Activated CD4-positive, alpha-beta T cell treated with anti-CD3 and anti-CD28 coated beads, Interleukin-2, amount 10 ng/mL, durations not matched to agents 7 days and 5 days (primary cell): ENCODE measurements at places on chromosomes 12 and 14. TPM values are rescaled to one million over a fixed set of nuclear protein-coding genes. Genes with fewer than 3 reads are reported as not detected.

The PAX9 gene
- total RNA-seq = not detected

The PLBD1 gene
- total RNA-seq = not detected

The GTF2H3 gene
- 46.7 TPM for total RNA-seq

The POTEM gene
- not detected for total RNA-seq

The SDS gene
- not detected for total RNA-seq

The TGFB3 gene
- total RNA-seq = 1.5 TPM

The KRT2 gene
- total RNA-seq = 0.10 TPM

GRCh38 chr14:38547961-38548490 lies 292.1 kb upstream of the CLEC14A start:
- no peaks in the 10 kb centered on the region for H3K27me3 ChIP-seq
- DNase-seq = no peak
- no peak overlapping the region for H3K27ac ChIP-seq

GRCh38 chr12:1464925-1465324 lies 129.5 kb downstream of the FBXL14 start:
- no peaks in the 10 kb centered on the region for H3K27me3 ChIP-seq
- no peak overlapping the region for H3K4me3 ChIP-seq
- H3K27ac ChIP-seq = no peak overlapping the region
- H3K36me3 ChIP-seq = no peaks in the 10 kb centered on the region

GRCh38 chr12:127750076-127750840 lies 516.7 kb upstream of the TMEM132C start:
- H3K36me3 ChIP-seq = no peaks in the 10 kb centered on the region
- H3K4me1 ChIP-seq = no peaks in the 10 kb centered on the region
- DNase-seq = no peak
- H3K27me3 ChIP-seq = no peaks in the 10 kb centered on the region

DNA sequence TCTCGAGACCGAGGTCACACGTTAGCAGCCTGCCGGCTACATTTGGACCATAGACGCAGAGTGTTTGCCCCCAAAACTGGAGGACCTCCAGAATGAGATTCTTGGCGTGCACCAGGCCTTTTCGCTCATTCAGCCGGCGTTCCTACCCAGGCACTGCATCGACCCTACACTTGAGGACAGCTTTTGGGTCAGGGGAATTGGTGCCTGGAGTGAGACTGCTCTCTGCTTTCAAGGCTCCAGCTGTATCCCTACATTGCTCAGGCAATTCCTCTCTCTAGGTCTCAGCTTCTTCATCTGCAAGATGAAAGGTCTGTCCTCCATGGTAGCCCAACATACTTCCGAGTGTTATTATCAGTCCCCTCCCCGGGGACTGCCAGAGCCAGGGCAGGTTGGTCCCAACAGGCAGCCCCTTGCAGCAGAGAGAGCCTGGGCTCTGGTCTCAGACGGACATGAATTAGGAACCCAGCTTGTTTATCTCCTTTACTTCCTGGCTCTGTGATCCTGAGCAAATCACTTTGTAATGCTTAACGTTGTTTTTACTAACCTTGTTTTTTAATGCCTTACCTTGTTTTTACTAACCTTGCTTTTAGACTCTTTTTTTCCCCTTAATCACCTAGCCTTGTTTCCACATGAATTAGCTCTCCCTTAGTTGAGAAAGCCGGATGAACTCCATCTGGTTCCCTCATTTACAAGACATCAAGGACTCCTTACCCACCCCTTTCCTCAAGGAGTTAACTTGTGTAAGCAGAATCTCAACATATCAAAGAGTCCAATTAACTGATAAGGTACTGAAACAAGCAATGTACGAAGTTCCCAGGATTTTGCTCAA lies 892 bp downstream of the TCHP start:
- H3K4me3 ChIP-seq = peak overlapping the region; percentile 96
- H3K27ac ChIP-seq = peak overlapping the region; percentile 97
- H3K36me3 ChIP-seq = peaks cover 24% of the 10 kb centered on the region
- H3K27me3 ChIP-seq = no peaks in the 10 kb centered on the region
- H3K4me1 ChIP-seq = peaks cover 19% of the 10 kb centered on the region

DNA sequence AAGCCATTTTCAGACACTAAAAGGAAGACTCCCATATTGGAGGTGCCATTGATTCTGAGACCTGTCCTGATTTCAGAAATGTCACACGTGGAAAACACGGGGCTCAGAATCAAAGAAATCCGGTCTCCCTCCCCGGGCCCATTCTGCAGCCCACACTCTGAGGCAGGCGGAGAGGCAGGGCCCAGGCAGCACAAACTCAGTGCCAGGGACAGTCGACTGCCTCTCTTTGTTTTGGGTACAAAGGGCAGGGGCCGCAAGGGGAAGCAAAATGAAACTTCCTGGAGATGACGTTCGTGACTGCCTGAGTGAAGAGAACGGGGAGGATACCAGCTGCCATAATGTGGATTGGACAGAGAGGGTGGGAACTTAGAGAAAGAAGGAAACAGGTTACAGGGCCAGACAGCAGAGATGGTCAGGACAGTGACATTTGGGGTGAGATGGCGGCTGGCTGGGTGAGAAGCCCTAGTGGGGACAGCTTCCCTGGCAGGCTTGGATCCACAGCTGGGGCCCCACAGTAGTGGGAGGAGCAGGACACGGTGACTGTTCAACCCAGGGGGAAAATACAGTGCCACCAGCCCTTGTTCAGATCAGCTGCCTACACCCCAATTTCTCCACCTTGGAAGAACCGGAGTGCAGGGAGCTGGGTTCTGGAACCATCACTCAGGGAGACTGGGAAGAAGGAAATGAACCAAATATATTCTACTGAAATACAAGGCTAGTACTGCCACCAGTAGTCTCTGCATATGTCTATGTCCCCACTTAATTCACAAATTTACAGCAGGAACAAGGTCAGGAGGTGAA lies 8.1 kb downstream of the GAPDH start:
- peak overlapping the region; percentile 11 for H3K4me3 ChIP-seq
- H3K27me3 ChIP-seq = no peaks in the 10 kb centered on the region
- H3K36me3 ChIP-seq = peaks cover 37% of the 10 kb centered on the region
- DNase-seq = no peak
- H3K4me1 ChIP-seq = peaks cover 53% of the 10 kb centered on the region

GRCh38 chr12:101010896-101011295 lies 199.1 kb downstream of the SLC5A8 start:
- peaks cover 1% of the 10 kb centered on the region for H3K27me3 ChIP-seq
- DNase-seq = no peak
- H3K36me3 ChIP-seq = no peaks in the 10 kb centered on the region
- no peaks in the 10 kb centered on the region for H3K4me1 ChIP-seq
- H3K4me3 ChIP-seq = no peak overlapping the region

DNA sequence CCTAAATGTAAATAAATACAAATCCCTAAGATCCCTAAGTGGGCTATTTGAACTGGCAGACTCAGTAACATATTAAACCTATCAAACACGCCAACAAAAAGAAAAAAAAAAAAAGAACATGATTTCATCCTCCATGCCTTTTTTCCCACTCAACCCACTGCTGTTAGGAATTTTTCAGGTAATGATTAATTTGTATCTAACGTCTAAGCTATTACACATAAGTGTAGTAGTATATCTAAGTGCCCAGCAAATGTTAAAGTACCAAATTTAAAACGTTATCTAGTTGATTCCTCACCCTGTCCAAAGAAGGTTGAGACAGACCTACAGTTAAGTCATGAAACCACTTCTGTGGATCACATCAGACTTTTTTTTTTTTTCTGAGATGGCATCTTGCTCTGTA lies 16.4 kb upstream of the ARID4A start:
- H3K36me3 ChIP-seq = peaks cover 71% of the 10 kb centered on the region
- H3K27me3 ChIP-seq = no peaks in the 10 kb centered on the region
- peak overlapping the region; percentile 76 for H3K27ac ChIP-seq
- DNase-seq = no peak

DNA sequence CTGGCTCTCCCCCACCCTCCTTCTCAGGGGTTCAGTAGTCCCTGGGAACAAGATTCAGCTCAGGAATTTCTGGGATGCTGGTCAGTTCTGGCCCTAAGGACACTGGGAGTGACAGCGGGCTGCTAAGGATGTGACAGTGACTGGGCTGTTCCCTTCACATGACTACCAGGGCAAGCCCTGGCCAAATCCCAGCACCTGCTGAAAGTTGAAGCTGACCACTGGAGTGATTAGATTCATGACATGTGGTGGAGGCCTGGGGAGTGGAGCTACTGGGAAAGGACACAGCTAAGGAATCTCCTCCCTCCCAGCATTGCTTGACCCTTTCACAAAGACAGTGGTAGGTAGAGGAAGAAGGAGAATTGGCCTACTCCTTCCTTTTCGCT lies 204.9 kb downstream of the DAD1 start:
- no peak overlapping the region for H3K27ac ChIP-seq
- no peaks in the 10 kb centered on the region for H3K36me3 ChIP-seq
- no peaks in the 10 kb centered on the region for H3K27me3 ChIP-seq
- no peak for DNase-seq
- H3K4me3 ChIP-seq = no peak overlapping the region
- no peaks in the 10 kb centered on the region for H3K4me1 ChIP-seq

GRCh38 chr12:5796171-5796958 lies 148.7 kb downstream of the ANO2 start:
- DNase-seq = peak; percentile 10
- H3K36me3 ChIP-seq = no peaks in the 10 kb centered on the region
- H3K4me1 ChIP-seq = no peaks in the 10 kb centered on the region
- H3K4me3 ChIP-seq = no peak overlapping the region
- H3K27ac ChIP-seq = no peak overlapping the region

DNA sequence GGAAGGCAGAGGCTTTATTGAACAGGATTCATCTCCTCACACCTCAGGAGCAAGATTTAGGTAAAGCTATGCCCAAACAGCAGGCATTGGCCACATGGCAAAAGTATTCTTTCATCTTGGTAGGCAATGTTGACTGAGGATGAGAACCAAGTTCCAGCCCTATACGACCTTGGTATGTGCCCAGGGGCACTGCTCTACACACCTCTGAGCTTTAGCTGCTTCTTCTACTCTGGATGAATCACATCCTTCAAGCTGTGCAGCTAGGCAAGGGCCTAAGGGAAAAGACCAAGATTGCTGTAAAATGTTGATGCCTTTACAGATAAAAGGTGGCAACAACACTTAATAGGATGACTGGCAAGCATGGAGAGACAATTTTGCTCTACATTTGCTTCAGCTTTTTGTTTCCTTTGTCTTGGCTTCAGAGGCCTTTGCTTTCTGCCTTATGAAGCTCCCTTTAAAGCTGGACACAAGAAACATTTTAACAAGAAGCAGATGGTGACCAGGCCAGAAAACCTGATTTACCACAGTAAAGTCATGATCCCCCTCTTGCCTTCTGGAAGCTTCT lies 183.3 kb upstream of the KITLG start:
- no peak for DNase-seq
- H3K27ac ChIP-seq = no peak overlapping the region
- H3K27me3 ChIP-seq = no peaks in the 10 kb centered on the region

- DNase-seq = no peak
- peaks cover 5% of the 10 kb centered on the region for H3K4me1 ChIP-seq
- no peaks in the 10 kb centered on the region for H3K27me3 ChIP-seq
- no peaks in the 10 kb centered on the region for H3K36me3 ChIP-seq
- no peak overlapping the region for H3K27ac ChIP-seq
Observed at GRCh38 chr12:81520064-81520945, 238.8 kb downstream of the PPFIA2 start.

GRCh38 chr12:29198901-29199300 lies 49.8 kb downstream of the FAR2 start:
- H3K27me3 ChIP-seq = no peaks in the 10 kb centered on the region
- no peak overlapping the region for H3K27ac ChIP-seq
- no peak overlapping the region for H3K4me3 ChIP-seq
- H3K4me1 ChIP-seq = no peaks in the 10 kb centered on the region
- peaks cover 3% of the 10 kb centered on the region for H3K36me3 ChIP-seq

DNA sequence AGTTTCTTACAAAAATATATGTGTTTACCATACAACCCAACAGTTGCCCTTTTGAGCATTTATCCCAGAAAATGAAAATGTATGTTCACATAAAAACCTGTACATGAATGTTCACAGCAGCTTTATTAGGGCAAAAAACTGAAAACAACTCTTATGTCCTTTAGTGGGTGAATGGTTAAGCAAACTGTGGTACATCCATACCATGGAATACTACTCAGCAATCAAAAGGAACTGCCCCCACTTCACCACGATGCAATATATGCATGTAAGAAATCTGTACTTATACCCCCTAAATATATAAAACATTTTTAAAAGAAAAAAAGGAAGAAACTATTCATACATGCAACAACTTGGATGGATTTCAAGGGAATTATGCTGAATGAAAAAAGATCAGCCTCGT lies 6.7 kb upstream of the NEK9 start:
- H3K27ac ChIP-seq = no peak overlapping the region
- H3K36me3 ChIP-seq = peaks cover 29% of the 10 kb centered on the region
- H3K27me3 ChIP-seq = no peaks in the 10 kb centered on the region
- H3K4me3 ChIP-seq = no peak overlapping the region
- DNase-seq = no peak

- H3K27ac ChIP-seq = no peak overlapping the region
- no peaks in the 10 kb centered on the region for H3K36me3 ChIP-seq
- H3K4me3 ChIP-seq = no peak overlapping the region
- peaks cover 7% of the 10 kb centered on the region for H3K4me1 ChIP-seq
- peaks cover 6% of the 10 kb centered on the region for H3K27me3 ChIP-seq
Observed at GRCh38 chr12:75704208-75704607, 192.8 kb upstream of the KRR1 start.

DNA sequence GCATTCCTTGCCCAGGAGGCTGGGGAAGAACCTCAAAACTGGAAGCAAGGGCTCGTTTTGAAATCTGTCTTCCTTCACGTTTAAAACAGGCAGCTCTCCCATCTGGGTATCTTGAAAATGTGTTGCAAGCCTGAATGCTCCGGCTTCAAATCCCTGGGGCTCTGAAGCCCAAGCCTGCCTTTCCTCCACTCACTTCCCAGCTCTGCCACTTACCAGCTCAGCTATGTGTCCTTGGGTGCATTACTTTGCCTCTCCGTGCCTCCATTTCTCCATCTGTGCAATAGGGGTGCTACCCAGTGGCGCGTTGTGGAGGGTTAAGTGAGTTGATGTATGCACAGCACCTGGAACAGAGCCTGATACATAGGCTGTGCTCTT lies 97.6 kb downstream of the GCH1 start:
- no peaks in the 10 kb centered on the region for H3K36me3 ChIP-seq
- no peak for DNase-seq
- H3K27me3 ChIP-seq = peaks cover 26% of the 10 kb centered on the region
- H3K4me1 ChIP-seq = peaks cover 6% of the 10 kb centered on the region
- no peak overlapping the region for H3K4me3 ChIP-seq

GRCh38 chr12:89453121-89453978 lies 71.2 kb downstream of the GALNT4 start:
- H3K36me3 ChIP-seq = peaks cover 31% of the 10 kb centered on the region
- no peak overlapping the region for H3K4me3 ChIP-seq
- peaks cover 30% of the 10 kb centered on the region for H3K4me1 ChIP-seq
- DNase-seq = no peak

DNA sequence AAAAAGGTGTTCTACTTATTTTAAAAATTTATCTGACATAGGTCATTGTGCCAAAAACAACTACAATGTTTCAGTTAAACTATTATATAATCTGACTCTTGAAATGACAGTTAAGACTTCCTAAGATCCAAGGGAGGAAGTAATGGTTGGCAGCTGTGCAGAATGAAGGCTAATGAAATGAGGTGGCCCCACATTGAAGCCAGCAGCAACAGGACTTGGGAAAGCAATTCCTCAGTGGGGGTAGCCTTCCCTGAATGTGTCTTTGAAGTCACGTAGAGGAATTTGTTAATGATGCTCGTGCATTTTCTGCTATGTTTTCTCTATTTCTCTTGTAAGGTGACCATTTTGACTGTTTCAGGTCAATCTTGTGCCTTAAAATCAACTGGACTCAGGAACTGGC lies 162.4 kb upstream of the DAAM1 start:
- peaks cover 3% of the 10 kb centered on the region for H3K4me1 ChIP-seq
- H3K27ac ChIP-seq = no peak overlapping the region
- no peak overlapping the region for H3K4me3 ChIP-seq
- no peak for DNase-seq
- H3K27me3 ChIP-seq = peaks cover 14% of the 10 kb centered on the region
- no peaks in the 10 kb centered on the region for H3K36me3 ChIP-seq

GRCh38 chr12:54294152-54294952 lies 6.5 kb downstream of the NFE2 start:
- no peak overlapping the region for H3K4me3 ChIP-seq
- H3K27ac ChIP-seq = no peak overlapping the region
- no peaks in the 10 kb centered on the region for H3K36me3 ChIP-seq
- DNase-seq = peak; percentile 72
- H3K27me3 ChIP-seq = peaks cover 15% of the 10 kb centered on the region
